Thoracic aorta (tissue), 2 donors: ENCODE measurements at places on chromosomes 6 and 20. TPM values are rescaled to one million over a fixed set of nuclear protein-coding genes. Genes with fewer than 3 reads are reported as not detected.

Gene LGSN
- not detected for total RNA-seq

DNA sequence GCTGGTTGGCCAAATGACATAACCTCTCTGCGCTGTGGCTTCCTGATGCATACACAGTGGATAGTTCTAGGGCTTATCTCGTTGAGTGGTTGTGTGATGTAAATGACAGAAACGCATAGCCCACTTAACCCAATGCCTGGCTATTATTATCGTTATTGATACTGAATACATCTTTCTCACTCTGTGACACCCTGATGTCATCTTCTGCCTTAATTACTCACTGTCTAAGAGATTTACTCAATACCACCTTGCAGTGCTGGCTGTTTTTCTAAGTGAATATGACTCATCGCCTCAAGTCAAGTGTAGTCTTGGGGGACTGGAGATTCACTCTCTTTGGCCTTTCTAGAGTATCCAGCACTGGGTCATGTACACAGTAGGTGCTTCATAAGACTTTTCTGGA lies 73.6 kb downstream of the NDUFAF5 start:
- no peak overlapping the region for H3K4me3 ChIP-seq
- H3K27me3 ChIP-seq, result no peaks in the 10 kb centered on the region
- H3K27ac ChIP-seq, result no peak overlapping the region
- H3K4me1 ChIP-seq, result no peaks in the 10 kb centered on the region

Gene GHRH
- total RNA-seq, result not detected

GRCh38 chr6:146087386-146087785 lies 58.5 kb downstream of the GRM1 start:
- H3K4me3 ChIP-seq, result no peak overlapping the region
- no peak overlapping the region for H3K27ac ChIP-seq
- no peaks in the 10 kb centered on the region for H3K36me3 ChIP-seq
- DNase-seq, result no peak
- H3K27me3 ChIP-seq, result no peaks in the 10 kb centered on the region
- no peaks in the 10 kb centered on the region for H3K4me1 ChIP-seq

DNA sequence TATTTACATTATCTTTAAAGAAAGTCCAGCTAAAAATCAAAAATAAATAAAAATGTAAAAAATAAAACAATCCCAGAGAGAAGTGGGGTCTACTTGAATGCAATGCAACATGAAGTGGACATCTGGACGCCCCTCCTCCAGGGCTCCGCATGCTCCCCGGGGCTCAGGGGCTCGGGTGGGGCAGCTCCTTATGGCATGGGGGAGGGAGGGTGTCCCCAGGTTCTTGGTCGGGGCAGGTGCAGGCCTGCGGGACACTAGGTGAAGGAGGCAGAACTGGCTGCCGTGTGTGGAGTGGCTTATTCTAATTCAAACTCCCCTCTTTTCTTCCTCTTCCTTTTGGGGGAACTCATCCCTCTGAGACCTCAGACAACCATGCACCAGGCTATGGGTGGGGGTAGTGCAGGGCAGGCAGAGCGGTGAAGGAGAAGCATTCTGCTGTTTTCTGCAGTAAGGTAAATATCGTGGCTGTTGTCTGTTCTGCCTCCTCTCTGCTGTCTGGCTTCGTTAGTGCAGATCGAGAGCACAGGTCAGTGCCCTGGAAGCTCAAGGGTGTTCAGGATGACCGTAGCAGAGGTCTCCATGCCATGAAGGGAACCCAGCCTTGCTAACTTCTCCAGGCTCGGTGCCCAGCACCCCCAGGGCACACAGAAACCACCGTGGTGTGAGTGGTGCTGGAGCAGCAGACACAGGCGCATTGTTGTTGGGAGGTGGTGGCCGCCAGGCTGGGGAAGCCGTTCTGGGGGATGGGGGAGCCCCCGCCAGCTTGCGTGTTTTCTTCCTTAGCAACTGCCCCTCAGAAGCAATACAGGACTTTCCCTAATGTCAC lies 82.6 kb downstream of the TTLL2 start:
- no peak overlapping the region for H3K4me3 ChIP-seq
- H3K27me3 ChIP-seq, result no peaks in the 10 kb centered on the region
- H3K27ac ChIP-seq, result no peak overlapping the region
- H3K4me1 ChIP-seq, result no peaks in the 10 kb centered on the region
- no peaks in the 10 kb centered on the region for H3K36me3 ChIP-seq

- H3K27me3 ChIP-seq, result no peaks in the 10 kb centered on the region
- peak overlapping the region; percentile 72 for H3K27ac ChIP-seq
- H3K36me3 ChIP-seq, result peaks cover 17% of the 10 kb centered on the region
- DNase-seq, result no peak
Observed at GRCh38 chr6:109441069-109441816, 719 bp downstream of the SMPD2 start.

Gene LAMP5
- total RNA-seq, result not detected

Gene SLC22A2
- total RNA-seq, result not detected
